ENCODE measurements at places on chromosomes 1 and 21. TPM values are rescaled to one million over a fixed set of nuclear protein-coding genes. Genes with fewer than 3 reads are reported as not detected.

DNA sequence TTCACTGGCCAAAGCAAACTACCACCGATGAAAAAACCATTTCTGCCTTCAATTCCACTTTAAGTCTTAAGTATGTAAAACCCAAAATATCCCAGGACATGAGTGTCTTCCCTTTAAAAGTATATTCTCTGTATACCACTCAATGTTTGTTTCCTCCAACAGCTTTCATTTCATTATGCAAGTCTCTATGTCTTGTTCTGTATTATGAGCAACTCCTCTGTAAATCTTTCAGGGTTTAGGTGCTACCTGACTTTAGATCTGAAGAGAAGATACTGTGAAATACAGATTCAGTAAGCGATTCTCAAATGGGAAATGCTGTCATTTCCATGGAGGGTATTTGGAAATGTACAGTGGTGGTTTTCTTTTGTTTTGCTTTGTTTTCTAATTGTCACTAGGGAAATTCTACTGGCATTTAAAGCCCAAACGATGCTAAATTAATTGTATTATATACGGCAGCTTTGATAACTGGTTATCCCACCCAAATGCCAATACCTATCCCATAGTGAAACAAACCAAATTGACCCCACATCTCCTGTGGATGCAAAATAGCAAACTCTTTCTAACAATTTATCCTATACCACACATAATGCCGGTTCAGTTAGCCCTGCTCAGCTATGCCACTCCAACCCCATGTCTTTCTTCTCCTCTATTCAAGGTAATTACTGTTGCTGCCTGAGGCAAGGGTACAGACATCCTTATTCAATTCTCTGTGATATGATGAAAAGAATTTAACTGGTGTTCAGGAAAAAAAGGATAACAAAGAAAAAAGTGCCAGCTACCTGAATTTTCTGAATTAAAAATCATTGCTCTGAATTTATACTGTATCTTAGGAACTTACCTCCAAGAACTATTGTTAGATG is 182.8 kb downstream of the EIF4G3 start:
- DNase-seq: no peak

- no peak for DNase-seq
These were observed 6.6 kb downstream of the CMPK1 start for GRCh38 chr1:47340227-47340626.

DNA sequence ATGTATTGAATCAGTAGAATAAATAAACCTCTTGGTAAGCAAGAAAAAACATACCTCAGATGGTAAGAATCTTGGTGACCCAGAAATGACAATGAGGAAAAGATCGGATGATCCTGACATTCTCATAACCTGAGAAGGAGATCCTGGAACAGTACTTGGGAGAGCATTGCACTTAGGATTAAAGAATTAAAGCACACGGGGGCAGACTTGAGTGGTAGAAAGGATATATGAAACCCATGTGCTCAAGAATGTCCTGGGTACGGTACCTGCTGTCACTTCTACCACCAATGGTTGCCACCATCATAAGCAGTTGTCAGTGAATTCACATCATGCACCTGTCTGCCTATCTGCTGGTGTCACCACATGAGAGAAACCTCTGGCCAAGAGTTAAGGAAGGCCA is 108.9 kb upstream of the GJB5 start:
- no peak for DNase-seq

Gene FCRL1
- not detected for total RNA-seq

Gene RHBG
- not detected for total RNA-seq
